ENCODE measurements at places on chromosomes 3 and 15.

GRCh38 chr15:76470691-76471090 is 134.1 kb downstream of the ISL2 start:
- DNase-seq, result no peak

DNA sequence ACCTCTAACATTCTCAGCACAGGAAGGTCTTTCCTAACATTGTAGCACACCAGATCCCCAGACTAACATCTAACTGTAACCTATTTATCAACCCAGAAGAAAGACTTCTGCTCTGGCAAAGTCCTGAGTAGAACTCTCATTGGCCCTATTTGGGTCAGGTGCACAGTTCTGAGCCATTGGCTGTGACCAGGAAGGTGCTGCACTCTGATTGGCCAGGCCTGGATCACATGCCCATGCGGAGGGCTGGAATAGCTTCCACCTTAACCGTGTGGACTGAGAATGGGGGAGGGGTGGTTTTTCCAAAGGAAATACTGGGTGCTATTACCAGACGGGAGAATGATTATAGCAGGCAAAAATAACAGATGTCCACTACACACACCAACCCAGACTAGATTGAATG is 11.5 kb downstream of the FEZF2 start:
- DNase-seq, result no peak

DNA sequence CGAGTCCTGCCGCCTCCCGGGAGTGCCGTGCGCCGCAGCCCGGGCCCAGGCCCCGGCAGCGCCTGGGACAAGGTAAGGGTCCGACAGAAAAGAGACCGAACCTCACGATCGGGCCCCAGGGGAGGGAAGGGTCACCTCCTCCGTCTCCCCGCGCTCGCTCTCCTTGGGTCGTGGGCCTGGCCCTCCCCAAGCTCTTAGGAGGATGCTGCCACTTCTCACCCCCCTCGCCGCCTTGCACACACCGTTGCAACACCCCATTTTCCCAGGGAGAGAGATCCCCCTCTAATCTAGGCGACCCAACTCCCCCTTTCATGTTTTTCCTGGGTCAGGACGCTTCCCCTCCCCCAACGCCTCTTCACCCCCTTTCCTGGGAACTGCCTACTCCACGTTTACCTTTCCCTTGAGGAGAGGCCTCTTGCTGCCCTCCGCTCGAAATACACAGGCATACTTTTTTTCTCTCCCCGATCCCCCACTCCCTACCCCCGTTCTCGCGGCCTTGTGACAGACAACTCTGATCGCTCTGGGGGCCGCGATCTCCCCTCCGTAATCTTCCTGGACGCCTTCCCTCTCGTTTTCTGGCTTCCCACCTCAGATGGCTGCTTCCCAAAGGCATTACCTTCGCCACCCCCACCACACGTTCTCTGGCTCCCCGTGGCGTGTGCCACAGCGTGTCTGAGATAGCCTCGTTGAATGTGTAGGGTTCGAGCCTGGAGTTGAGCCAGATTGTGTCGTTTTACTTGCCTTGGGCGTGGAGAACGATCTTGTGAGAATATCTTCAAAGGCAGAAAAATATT is 688 bp downstream of the SETD5 start:
- DNase-seq, result peak; percentile 26

DNA sequence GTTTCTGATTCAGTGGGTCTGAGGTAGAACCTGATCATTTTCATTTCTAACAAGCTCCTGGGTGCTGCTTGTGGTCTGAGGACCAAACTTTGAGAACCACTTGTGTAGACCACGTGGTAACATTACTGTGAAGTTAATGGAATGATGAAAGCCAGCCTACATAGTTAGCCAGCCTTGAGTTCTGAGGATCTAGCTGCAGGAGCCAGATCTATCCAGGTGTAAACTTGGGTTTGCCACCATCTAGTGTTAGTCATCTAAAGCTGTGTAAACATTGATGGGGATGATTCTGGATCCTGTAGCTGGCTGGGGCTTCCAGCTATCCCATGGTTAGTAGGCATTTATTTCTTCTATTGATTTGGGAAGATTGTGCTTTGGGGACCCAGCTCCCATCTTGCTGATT is 170.0 kb downstream of the TMEM108 start:
- no peak for DNase-seq

GRCh38 chr3:15404767-15405166 is 22.6 kb downstream of the METTL6 start:
- peak; percentile 7 for DNase-seq

DNA sequence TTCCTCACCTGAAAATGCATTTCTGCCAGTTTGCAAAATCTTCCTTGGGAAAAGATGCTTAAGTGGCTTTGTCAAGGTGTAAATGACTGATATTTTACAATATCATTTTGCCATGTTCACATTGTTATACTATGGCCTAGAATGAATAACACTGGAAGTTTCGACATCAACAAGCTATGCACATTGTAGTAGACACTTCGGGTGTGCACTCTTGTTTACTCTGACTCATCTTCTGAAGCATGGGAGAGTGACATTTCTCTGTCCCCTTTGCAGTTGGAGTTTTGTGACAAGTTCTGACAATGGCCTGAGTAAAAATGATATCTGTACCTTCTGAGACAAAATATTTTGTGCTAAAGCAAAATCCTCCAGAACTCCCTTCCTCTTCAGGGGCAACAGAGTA is 567.0 kb upstream of the RGMA start:
- no peak for DNase-seq

DNA sequence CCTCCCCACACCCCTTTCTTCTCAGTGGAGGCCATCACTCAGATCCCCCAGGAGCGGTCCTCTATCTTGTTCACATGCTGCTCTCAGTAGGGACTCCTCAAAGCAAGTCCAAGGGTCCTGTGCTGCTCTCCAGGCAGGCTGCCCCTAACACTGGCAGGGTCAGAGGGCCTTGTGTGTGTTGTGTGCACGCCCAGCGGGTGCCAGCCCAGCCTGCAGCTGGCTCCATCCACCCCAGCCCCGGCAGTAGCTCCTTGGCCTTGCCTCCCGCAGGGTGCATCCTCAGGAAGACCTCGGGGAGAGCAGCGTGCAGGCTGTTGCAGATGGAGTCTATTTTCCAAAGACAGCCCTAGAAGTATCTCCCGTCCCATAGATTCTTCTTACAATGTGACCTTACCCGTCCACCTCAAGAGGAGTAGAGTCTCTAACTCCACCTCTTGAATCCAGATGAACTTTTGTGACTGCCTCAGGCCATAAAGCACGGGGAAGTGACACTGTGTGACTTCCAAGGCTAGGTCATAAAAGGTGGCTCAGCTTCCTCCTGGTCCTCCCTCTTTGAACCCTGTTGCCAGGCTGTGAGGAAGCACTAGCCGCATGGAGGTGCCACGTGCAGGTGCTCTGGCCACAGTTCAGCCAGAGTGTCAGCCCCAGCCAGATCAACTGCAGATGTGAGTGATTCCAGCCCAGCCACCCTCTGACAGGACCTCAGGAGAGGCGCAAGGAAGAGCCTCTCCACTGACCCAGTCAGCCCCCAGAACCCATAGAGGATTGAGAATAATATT is 531.6 kb downstream of the SHQ1 start:
- no peak for DNase-seq

DNA sequence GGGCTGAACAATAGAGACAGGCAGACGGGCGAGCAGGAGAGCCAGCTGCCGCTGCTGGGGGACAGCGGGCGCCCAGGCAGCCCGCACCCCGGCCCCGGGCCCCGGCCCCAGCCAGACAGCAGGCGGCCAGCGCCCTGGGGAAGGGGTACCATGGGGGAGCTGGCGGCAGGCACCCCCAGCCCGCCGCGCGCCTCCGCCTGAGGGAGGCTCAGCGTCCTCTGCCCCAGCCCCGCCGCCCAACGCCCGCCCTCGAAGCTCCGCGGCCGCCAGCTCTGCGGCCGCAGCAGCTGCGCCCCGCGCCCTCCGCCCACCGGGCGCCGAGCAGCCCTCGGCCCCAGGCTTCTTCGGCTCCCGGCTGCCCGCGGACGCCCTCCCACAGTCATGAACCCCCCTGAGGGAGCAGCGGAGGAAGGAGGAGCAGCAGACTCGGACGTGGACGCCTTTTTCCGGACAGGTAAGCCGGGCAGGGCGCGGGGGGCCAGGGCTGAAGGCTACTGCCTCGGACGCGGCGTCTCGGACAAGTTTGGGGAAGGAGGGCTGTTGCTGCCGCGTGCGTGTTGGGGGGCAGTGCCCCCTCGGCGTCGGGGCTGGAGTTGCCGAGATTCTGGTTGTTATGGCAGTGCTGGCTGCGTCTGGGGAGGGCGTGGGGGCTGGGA is 41.6 kb upstream of the ROPN1 start:
- DNase-seq, result no peak

DNA sequence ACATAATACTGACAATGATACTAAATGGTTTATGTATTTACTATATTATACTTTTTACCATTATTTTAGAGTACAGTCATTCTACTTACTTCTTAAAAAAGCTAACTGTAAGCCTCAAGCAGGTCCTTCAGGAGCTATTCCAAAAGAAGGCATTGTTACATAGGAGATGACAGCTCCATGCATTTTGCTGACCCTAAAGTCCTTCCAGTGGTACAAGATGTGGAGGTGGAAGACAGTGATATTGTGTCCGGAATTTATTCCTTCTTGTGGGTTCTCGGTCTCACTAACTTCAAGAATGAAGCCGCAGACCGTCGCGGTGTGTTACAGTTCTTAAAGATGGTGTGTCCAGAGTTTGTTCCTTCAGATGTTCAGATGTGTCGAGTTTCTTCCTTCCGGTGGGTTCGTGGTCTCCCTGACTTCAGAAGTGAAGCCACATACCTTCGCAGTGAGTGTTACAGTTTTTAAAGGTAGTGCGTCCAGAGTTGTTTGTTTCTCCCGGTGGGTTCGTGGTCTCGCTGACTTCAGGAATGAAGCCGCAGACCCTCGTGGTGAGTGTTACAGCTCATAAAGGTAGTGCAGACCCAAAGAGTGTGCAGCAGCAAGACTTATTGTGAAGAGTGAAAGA is 20.9 kb downstream of the AVEN start:
- no peak for DNase-seq

DNA sequence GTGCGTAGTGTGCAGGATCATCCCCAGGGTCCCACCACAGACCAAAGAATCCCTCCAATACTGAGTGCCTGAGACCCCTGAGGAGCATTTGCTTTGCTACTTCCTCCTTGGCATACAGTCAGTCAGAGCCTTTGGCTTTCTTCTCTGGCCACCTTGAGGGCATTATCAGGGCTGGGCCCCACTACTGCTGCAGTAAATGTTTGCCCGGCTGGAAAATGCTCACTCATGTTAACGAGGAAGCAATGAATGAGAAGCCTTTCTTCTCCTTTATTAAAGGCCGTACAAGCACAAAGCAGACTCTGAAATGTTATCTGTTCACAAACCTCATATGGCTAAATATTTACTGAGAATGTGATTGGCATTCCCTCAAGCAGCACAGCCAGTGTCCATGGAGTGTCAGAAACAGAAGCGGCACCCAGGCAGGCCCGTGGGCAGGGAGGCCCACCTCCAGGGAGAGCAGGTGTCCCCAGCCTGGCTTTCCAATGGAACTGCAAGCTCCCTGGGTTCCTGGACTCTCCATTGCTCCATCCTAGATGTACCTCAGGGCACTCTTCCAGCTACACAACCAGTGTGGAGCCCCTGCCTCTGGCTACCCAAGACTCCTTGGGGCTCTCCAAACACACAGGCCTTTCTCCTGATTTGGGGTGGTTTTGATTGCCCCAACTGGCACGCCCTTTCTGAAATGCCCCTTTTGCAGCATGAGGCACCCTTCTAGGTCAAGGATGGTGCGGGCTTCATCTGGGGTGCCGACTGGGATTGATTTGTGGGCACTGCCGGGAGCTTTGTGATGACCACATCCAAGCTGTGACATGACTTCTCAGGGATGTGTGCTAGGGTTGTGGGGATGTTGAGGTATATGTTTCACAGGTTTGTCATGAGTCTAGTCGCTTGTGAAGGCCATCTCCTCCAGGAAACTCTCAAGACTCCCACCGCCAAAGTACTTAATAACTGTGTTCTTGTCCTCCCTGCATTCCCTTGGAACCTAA is 195.6 kb downstream of the FAM43A start:
- DNase-seq, result no peak

GRCh38 chr3:126907557-126907956 is 75.4 kb upstream of the PLXNA1 start:
- DNase-seq, result no peak

DNA sequence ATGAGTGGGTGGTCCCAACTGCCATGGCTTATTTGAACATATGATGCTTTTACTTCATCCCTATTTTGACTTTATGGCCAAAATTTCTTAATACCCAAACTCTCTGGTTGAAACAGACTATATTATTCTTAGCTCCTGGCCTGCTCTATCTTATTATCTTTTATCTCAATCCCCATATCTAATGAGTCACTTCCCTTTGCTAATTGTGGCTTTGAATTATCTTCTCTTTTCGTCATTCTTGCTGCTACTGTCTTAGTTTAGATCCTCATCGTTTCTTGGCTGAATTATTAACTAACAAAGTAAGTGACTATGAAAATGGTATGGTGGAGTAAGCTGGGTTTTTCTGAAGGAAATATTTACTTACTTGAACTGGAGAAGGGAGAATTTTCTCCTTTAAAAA is 28.2 kb upstream of the DNAJC19 start:
- no peak for DNase-seq

GRCh38 chr3:5260992-5261501 is 73.5 kb downstream of the EDEM1 start:
- DNase-seq, result peak; percentile 18

Data from HL-60 (cell line).